ENCODE measurements at places on chromosomes 3 and 15. TPM values are rescaled to one million over a fixed set of nuclear protein-coding genes. Genes with fewer than 3 reads are reported as not detected.

- H3K4me3 ChIP-seq = no peak overlapping the region
- no peak overlapping the region for H3K27ac ChIP-seq
- no peaks in the 10 kb centered on the region for H3K27me3 ChIP-seq
- no peak for DNase-seq
- H3K36me3 ChIP-seq = no peaks in the 10 kb centered on the region
Measured at GRCh38 chr3:64832098-64832497, 144.3 kb upstream of the ADAMTS9 start.

DNA sequence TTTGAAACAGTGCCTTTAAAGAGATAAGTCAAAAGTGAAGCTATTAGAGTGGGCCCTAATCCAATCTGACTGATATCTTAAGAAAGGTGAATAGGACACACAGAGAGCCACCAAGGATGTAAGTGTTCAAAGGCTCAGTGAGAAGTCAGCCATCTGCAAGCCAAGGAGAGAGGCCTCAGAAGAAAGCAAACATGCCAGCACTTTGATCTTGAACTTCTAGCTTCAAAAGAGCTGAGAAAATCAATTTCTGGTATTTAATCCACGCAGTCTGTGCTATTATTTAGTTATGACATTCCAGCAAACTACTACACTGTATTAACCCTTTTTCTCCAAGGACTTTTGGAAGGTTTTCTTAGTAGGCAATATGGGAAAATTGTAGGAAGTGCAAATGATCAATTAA lies 95.7 kb downstream of the LRRC3B start:
- DNase-seq = no peak
- no peaks in the 10 kb centered on the region for H3K4me1 ChIP-seq
- H3K27ac ChIP-seq = no peak overlapping the region
- no peak overlapping the region for H3K4me3 ChIP-seq
- no peaks in the 10 kb centered on the region for H3K27me3 ChIP-seq

GRCh38 chr3:125374501-125374995 lies 577 bp downstream of the ZNF148 start:
- DNase-seq = peak; percentile 38
- H3K36me3 ChIP-seq = peaks cover 9% of the 10 kb centered on the region
- H3K4me3 ChIP-seq = peak overlapping the region; percentile 59
- peak overlapping the region; percentile 56 for H3K27ac ChIP-seq
- no peaks in the 10 kb centered on the region for H3K27me3 ChIP-seq
- H3K4me1 ChIP-seq = peaks cover 12% of the 10 kb centered on the region

The AGBL1 gene
- not detected for total RNA-seq

The SCG5 gene
- total RNA-seq = 0.87 TPM
